ENCODE measurements at places on chromosomes 12 and 14.

DNA sequence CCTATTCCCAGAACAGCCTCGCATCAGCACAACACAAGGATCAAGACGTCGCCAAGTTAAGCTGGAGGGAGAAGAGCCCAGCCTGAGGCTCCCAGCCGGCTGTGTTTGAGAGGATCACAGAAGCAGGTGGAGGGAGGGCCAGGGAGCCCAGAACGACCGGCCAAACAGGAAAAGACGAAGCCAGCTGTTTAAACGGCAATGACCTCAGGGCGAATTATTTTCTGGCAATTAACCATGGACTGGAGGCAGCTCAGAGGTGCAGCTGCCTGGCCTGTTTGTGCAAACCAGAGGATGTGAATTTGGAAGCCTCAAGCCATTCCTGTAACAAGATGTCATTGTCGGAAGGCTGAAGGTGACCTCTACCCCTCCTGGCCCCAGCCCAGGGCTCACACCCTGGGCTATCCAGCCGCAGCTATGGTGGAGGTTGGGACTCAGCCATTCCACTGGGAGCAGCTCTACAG lies 175.8 kb upstream of the PRMT8 start:
- no peak for DNase-seq

- no peak for DNase-seq
Measured at GRCh38 chr14:49294621-49295148, 291.5 kb downstream of the RPS29 start.

DNA sequence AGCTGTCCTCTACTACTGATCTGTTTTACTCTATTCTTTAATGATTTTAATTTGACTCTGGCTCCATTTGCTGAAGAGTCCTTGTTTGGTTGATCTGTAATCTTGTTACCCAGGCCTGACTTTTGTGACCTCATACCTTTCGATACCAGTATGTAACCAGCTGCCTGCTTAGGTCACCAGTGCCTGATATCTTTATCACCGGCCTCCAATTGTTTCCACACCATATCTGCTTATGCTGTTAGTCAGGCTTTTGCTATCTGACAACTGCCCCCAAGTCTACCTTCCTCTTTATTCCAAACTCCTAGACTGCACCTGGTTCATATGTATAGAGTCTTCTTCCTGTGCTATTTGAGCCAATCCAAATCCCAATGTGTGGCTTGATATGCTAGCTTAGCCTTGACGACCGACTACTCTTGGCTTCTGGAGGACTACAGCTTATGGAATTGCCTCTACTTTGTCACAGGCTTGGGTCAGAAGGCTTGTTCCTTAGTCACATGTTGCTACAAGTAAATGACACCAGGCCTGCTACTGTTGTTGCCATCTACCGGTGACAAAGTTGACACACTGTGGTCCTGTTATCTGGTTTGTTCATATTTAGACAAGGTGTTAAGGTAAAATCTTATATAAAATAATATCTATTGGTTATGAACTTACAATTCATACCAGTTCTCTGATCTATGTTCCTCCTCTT lies 193.9 kb downstream of the TRHDE start:
- DNase-seq: no peak

DNA sequence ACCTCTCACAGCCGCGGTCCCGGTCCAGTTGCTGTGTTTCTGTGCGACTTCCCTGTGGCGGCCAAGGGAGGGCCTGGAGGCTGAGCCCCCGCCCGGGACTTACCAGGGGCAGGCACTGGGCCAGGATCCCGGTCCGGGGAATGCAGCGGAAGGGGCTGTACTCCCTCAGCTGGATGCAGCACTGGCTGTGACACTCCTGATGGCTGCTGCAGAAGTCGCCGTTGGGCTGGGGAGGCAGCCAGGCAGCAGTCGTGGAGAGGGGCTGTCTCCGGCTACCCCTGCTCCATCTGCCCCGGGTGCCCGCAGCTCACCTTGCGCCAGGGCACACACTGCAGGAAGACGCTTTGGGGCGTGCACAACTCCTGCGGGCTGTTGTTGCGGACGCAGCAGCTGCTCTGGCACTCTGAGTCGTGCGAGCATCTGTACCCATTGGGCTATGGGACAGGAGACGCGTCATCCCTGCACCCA lies 6.2 kb downstream of the LRCOL1 start:
- DNase-seq: no peak

DNA sequence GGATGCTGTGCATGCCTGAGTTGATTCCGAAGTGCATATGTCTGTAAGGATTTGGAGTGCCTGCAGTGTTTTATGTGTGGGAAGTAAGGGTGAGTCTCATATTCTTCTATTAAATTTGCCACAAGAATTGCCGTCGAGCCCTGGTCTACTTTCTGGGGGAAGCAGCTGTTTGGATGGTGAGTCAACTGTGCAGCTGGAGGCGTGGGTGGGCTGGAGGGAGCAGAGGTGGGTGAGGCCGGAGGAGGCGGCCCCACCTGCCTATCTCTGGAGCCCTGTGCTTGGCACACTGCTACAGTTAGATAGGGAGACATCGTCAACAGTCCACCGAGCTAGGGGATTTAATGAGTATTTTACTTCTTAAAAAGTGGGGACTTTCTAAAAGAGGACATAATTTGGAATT lies 9.7 kb downstream of the GLRX5 start:
- no peak for DNase-seq

- DNase-seq: no peak
Measured at GRCh38 chr14:52238682-52239081, 28.8 kb upstream of the PTGDR start.

Data from effector CD8-positive, alpha-beta T cell (primary cell).